ENCODE measurements at places on chromosomes 11 and 22.

DNA sequence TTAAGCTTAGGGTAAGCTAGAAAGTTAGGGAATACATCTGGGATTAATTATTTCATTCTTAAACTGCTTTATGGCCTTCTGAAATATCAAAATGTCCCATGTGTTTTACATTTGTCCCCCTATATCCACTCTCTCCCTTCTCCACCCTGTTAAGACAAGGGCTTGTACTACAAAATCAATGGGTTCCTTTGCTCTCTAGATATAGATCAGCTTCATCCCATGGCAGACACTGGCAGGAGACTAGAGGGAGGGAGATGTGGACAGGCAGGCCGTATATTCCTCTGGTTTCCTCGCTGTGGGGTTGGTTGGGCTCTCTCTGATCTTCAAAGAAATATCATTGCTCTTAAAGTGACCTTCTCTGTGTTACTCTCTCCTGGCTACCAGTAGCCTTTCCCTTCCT lies 1281.0 kb downstream of the LRRC4C start:
- no peak for DNase-seq

- no peak for DNase-seq
Observed at GRCh38 chr11:126857860-126858808, 142.4 kb downstream of the KIRREL3 start.

DNA sequence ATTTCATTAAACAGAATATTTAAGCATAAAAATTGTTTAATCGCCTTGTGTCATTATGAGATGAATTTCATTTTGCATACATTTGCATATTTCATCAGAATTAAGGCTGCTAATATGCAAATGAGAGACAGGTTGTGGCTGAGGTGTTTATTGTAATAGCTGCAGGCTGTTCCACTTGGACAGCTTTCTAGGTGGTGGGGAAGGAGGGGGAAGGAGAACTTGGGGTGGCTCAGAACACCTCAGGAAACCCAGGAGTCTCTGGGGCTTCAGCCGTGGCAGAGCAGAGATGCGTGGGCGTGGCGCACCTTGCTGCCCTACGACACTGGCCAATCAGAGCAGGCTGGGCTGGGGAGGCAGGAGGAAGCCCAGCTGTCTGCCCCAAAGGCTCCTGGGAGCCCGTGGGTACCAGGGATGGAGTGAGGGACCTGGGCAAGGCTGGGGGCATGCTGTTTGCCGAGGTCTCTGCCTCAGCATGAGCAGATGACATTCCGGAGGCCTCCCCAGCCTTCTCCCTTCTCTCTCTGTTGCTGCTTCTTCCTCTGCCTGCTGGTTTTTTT lies 542.9 kb downstream of the MN1 start:
- no peak for DNase-seq

DNA sequence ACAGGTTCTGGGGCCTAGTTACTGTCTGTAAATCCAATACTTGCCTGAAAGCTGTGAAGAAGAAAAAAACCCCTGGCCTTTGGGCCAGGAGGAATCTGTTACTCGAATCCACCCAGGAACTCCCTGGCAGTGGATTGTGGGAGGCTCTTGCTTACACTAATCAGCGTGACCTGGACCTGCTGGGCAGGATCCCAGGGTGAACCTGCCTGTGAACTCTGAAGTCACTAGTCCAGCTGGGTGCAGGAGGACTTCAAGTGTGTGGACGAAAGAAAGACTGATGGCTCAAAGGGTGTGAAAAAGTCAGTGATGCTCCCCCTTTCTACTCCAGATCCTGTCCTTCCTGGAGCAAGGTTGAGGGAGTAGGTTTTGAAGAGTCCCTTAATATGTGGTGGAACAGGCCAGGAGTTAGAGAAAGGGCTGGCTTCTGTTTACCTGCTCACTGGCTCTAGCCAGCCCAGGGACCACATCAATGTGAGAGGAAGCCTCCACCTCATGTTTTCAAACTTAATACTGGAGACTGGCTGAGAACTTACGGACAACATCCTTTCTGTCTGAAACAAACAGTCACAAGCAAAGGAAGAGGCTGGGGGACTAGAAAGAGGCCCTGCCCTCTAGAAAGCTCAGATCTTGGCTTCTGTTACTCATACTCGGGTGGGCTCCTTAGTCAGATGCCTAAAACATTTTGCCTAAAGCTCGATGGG lies 13.5 kb downstream of the PIK3IP1 start:
- peak; percentile 62 for DNase-seq

DNA sequence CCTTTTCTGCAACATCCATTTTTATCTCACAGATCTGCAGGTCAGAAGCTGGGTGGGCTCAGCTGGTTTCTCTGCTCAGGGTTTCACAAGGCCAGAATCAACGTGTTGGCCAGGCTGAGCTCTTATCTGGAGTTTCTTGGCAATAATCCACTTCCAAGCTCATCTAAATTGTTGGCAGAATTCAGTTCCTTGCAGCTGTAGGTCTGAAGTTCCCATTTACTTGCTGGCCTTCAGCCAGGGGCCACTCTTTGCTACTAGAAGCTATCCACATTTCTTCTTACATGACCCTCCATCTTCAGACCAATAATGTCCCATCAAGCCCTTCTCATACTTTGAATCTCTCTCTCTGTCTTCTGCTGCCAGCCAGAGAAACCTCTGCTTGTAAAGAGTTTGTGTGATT lies 103.5 kb downstream of the WNT11 start:
- DNase-seq: no peak

DNA sequence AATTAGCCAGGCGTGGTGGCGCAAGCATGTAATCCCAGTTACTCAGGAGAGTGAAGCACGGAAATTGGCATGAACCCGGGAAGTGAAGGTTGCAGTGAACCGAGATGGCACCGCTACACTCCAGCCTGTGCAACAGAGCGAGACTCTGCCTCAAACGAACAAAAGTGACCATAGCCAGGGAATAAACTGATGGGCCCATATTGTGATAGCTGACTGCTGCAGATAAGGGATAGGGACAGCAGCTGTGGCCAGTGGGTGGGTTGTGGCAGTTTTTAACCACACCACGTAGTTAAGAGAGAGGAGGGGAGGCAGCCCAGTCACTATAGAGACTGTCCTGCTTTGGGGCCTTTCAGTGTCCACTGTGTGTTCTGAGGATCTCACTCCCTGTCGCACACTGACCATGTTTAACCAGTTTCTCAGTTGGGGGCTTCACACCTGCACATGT lies 58.9 kb downstream of the PISD start:
- DNase-seq: no peak

GRCh38 chr11:111797145-111797581 lies 31.0 kb upstream of the PPP2R1B start:
- DNase-seq: peak; percentile 3

- no peak for DNase-seq
Observed at GRCh38 chr11:59187587-59187986, 15.7 kb downstream of the DTX4 start.

DNA sequence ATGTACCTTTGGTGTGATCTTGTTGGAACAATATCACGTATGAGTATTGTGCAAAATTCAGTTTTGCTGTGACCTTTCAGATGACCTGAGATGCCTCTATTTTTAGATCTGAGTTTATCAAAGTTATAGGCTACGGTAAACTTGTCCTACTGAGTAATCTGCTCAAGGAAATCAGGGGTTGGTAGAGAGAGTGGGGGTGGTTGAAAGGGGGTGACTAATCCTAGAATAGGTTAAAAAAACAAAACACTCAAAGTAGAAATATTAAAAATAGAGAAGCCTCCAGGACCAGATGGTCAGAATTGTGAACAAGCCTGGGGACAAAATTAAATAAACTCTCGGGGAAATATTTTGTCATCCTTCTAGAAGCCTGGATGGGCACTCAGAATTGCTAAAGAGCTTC lies 59.9 kb upstream of the C11orf87 start:
- no peak for DNase-seq

- no peak for DNase-seq
Observed at GRCh38 chr11:71470946-71471345, 17.9 kb downstream of the NADSYN1 start.

- DNase-seq: no peak
Observed at GRCh38 chr22:33896575-33897447, 23.5 kb downstream of the LARGE1 start.

DNA sequence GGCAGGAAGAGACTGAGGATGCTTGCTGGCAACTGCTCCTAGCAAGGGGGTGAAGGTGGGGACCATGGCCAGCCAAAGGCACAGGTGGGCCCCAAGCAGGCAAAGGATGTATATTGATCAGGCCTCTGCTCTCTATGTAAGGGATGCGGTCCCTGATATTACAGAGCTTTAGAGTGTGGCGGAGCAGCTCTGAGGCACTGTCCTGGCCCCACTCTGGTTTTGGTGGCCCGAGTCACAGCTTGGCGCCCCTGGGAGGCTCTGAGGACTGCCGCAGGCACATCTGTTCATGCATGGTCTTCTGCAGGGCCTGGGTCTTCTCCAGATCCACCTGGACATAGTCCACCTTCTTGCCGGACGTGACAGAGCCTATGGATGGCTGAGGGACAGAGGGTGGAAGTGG lies 45.5 kb downstream of the GAB4 start:
- no peak for DNase-seq

GRCh38 chr11:3340025-3340424 lies 38.9 kb downstream of the ZNF195 start:
- DNase-seq: no peak

DNA sequence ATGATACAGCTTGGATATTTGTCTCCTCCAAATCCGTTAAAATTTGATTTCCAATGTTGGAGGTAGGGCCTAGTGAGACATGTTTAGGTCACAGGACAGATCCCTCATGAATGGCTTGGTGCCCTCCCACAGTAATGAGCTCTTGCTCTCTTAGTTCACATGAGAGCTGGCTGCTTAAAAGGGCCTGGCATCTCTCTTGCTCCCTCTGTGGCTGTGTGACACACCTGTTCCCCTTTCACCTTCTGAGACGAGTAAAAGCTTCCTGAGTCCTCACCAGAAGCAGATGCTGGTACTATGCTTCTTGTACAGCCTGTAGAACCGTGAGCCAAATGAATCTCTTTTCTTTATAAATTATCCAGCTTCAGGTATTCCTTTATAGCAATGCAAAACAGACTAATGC lies 3.5 kb downstream of the VPS37C start:
- no peak for DNase-seq

DNA sequence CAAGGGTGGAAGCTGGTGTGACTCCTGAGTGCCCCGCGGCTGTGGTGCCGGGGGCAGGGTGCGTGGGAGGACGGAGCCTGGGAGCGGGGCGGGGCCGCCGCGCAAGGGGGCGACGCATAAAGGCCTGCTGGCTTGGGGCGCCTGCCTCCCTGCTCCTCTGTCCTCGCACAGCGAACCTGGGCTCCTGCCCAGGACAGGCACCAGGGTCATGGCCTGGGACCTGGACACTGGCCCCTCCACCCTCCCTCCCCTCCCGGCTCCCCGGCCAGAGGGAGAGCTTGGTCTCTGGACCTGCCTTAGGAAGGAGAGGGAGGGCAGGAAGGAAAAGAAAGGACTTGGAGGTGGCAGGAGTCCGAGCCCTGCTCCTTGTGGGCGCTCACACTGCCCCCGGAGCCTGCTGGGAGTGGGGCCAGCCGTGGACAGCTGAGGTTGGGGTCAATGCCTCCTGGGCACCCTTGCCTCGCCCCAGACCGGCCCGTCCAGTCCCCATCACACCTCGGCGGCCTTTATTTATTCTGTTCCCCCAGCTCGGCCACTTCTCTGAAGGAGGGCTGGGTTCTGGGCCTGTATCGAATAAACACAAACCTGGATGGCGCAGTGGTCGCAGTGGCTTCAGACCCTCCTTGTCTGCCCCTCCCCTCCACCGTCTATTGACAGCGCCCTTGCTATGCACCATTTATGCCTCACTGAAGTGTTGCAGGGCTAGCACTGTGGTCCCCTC lies 8.7 kb downstream of the SLC16A8 start:
- DNase-seq: no peak

Measured in CD4-positive, alpha-beta T cell treated with Interferon alpha-2 for 1 hour (primary cell).